Islet precursor cell (in vitro differentiated cells): ENCODE measurements at places on chromosomes 2 and 18.

DNA sequence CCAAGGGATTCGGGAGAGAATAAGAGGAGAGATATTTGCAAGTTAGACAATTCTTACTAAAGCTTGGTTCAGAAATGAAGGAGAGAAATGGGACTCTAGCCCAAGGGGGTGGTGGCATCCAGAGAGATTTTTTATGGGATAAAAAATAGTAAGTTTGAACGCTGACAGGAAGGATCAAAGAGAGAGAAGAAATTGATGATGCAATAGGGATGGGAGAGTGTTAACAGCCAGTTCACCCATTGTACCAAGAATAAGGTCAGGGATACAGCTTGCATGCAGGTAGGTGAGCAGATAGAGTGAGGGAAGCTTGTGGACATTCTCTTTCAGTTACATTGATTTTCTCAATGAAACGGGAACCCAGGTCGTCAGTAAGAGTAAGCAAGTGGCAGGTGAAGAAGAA is 1.2 kb upstream of the ARHGAP25 start:
- DNase-seq, result no peak

DNA sequence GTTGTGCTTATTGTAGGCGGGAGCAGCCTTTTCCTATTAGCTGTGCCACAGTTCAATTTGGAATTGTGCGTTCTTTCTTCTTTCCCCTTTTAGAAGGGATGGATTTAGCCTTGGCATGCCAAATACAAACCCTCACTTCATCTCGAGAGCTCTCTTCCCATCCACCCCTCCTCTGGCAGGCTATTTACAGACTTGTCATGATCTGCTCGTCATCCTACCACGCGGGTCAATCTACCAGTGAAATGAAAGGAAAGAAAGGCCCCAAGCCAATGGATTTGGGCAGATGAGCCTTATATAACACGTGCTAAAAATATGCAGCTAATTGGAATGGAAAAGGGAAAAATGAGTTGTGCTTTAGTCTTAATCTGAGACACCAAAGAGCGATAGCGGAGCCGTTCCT is 277.5 kb downstream of the PRKCE start:
- DNase-seq, result no peak

DNA sequence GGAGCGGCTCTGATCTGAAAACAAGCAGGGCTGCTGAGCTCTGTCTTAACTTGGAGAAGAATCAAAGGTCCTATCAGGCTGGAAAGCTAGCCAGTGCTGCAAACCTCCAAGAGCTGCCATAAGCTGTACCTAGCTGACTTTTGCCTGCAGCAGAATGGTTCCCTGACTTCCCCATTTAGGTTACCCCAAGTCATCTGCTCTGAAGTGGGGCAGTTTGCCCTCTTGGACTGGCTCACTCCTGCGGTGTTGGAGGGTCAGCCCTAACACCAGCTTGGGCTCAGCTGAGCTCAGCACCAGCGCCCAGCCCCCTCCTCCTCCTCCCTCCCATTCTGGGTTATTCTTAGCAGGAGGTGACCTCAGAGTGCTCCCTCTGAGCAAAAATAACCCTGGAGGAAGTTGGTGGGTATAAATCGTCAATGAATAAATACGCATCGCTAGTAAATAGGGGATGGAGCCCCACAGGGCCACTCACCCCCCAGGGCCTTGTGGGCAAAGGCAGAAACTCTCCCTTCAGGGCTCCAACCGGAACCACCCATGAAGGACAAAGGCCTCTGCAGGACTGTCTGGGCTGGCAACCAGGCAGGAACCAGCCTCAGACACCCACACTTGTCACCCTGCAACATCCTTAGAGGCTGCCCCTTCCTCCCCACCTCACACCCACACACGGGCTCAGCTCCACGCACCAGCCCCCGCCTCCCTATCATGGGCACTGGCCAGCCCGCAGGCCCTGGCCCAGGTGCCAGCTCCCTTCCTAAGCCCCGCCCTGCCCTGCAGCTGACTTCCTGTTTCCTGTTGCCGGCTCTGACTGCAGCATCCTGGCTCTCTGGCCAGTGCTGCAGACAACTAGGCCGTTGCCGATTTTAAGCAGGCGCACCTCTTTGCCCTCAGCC is 46.9 kb downstream of the DNMT3A start:
- DNase-seq, result no peak

GRCh38 chr2:850429-850828 is 100.2 kb upstream of the SNTG2 start:
- DNase-seq, result no peak

DNA sequence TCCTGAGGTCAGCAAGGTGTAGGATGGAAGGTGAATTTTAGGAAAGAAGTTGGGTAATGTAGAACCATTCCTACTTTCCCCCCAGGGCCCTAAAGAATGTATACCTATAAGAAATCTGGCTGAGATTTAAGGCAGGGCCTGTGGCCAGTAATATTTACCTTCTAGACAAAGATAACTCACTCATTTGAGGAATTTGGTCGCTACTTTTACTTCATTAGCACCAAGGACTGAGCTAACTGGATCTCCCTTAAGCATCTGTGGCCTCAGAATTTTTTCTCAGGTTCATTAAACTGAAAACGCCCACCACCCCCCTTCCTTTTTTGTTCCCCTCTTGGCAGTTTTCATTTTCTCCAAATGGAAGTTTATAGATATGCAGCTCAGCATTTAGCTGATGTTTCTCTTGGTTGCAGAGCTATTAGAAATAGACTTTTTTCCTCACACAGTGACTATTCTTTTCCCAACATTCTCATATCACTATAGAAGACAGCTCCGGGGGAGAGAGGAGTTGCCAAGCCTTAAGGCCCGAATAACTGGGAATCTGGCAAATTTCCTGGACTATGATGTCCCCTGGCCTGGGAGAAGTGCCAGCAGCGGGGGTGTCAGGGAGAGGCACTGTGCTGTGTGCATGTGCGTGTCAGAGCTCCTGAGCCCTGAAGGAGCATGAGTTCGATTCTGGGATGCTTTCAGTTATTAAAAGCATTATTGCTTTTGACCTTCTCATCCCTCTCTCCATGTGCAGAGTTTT is 310.9 kb downstream of the PRKCE start:
- DNase-seq, result peak; percentile 15

DNA sequence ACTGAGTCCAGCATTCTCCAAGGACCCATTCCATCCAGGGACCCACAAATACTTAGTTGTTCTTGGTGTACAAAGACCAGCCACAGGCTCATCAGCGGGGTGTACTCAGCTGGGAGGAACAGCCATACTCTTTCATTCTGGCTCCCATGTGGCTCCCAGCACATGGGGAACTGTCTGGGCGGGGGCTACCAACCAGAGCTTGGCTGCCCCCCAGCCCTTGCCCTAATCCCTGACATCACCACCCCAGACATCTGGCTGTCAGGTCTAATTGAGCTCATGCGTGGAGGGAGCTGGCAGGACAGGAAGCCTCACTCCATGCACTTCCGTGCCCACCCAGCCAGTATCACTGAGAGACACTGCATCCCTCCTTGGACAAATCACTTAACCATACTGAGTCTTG is 283.6 kb downstream of the DYSF start:
- DNase-seq, result no peak

DNA sequence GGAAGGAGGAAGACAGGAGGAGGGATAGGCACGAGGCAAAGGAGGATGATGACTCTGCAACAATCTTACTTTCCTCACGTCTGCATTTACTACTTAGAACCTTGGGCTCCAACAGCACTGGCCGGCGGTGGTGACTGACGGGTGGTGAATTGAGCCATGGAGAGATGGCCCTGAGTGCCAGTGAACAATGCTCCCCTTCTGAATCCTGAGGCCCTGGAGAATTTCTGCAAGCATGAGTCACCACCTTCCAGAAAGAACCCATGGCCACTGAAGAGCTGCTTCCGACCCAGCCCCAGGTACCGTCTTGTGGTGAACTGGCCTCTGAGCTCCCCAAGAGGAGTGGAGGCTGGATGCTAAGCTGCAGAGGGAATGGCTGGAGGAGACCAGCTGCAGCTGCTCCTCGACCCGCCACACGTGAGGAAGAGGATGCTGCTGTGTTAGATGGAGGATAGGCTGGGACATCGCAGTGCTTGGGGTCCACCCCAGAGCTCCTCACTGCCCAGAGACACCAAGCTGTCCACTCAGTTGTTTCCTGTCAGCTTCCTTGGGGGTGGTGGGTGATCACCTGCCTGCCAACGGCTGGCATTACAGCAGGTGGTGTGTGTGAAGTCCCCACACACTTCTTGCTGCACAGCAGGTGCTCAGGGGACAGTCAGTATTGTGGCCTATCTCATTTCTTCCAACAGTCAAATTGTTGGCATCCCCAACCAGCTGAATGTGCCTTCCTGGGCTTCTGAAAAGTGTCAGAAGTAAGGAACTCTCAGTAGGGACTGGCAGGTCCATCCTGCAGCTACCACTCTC is 186.5 kb upstream of the ID2 start:
- peak; percentile 76 for DNase-seq

DNA sequence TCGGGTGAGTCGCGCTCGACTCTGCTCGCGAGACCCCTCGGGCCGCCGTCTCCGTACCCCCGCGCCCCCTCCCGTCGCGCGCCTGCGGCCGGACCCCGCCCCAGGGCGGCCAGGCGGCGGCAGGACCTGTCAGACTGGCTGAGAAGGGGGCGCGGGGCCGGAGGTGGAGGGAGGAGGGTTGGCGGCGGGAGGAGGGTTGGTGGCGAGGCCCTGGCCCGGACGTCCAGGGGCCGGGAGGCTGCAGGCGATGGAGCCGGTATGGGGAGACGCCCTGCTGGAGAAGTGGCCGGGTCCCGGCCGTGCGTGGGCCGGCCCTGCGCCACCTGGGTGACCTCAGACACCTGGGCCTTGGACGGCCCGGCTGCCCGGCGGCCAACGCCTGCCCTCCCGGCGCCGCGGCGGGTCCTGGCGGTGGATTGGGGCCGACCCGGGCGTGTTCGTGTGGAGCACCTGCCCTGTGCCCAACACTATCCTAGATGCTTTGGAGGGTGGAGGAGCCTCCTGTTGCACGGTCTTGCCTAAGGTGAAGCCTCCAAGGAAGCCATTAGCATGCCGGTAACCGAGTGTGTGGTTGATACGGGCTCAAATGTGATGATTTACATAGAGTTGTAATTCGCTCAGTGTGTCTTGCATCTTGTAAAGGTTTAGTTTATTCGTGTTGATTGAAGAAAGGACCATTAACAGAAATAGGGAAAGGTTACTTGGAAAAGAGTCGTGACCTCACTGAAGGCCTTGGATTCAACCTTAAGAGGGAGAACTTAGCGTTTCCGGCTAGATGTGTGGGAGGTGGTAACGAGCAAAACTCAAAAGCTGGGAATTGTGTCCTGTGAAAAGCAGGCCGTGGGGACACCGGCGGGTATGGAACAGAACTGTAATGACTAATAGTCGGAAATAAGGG is 550 bp downstream of the MYL12B start:
- DNase-seq, result peak; percentile 89

DNA sequence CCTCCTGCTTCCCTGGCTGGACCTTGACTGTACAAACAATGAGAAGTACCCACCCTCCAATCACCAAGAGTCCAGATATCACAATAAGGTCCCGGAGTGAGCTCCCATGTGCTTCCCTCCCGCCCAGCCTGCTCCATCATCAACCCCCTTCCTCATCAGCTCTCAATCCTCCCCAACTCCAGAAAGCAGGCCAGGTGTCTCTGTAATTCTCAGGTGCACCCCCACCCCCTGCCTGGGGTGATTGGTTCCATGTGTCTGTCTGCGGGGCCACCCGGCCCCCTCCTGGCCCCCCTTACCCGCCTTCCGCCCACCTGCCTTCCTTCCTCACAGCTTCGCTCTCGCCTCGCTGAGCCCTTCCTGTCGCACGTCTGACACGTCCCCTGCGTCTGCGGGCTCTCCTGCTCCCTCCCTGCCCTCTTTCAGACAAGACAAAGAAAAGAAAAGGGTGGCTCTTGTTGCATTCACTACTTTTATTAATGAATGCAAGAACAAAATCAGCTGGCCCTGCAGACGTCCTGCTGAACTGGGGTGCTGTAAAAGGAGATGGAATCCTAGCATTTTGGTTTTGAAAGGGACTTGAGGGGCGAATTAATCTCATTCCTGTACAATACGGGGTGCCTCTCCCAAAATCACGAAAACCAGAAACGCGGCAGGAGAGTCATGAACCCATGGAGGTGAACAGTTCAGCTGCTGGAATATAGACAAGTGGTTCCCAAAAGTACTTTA is 26.5 kb upstream of the IGFBP2 start:
- no peak for DNase-seq

DNA sequence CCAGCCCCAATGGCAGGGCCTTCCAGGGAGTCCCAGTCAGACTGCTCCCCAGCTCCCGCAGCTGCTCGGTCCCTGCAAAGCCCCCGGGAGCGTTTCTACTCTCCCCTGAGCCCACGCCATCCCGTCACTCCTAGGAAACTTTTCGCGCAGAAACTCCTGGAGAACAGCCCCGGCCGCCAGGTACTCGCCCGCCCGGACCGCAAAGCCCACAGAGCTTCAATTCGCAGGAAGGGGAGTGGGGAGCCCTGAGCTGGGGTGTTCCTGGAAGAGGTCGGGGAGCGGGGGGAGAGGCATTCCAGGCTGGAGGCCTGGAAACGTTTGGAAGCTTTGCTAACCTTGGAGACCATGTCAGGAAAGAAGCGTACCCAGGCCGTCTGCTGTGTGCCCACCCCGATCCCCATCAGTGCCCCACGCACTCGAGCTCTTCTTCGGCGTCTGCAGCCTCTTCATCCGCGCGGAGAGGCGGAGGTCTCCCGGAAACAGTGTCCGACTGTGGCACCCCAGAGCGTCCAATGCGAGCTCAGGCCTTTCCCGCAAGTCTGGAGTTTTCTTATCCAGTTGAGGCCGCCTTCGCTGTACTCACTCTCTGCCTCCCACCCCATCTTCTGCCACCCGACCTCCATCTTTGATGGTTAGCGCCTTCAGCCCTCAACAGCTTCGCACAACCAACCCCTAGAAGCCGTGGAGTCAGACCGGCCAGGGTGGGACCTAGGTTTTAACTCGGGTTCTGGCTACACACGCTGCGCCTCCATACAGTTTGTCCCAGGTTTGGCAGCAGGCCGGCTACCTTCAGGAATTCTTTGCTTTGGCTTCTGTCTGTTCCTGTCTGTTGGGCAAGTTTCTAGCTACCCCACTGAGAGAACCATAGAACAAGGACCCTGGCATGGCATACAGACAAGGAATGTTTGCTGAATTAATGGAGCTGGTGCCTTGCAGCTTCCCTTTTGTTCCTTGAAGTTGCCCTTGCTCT is 3.7 kb downstream of the PCGF1 start:
- no peak for DNase-seq

DNA sequence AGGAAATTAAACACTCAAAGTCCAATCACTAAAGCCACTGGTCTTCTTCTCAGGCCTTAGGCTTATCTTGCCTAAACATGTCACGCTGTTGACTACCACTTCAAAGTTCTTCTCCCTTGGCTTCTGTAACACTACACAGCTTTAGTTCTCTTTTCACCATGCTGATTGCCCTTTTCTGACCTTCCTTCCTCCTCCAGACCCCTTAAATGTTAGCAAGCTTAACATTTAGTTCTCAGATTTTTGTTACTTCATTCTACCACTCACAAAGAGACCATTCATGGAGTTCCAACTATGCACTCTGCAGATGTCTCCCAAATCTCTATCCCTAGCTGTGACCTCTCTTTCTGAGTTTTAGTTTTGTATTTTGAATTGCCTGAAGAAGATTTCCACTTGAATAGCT is 64.4 kb downstream of the TTC21B start:
- no peak for DNase-seq

DNA sequence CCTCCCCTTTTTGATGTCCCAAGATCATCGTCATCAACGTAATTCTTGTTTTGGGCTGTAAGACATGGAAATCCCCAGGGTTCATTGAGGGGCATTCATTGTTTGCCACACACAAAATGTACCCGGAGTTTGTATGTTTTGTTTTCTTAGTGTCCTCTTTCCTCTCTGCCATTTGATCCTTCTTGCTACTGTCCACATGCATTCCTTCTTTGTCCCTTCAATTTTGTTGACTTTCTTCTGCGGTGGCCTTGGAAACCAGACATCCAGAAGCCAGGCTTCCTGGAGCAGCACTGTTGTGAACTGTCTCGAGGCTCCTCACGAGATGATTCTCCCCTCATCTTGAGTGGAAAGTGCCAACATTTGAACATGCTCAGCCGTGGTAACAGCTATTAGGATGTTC is 24.8 kb downstream of the IGFBP2 start:
- DNase-seq, result no peak
